Stimulated activated CD8-positive, alpha-beta memory T cell treated with anti-CD3 and anti-CD28 coated beads, Interleukin-4, amount 100 ng/mL, for 1 hour (primary cell): ENCODE measurements at places on chromosomes 7 and 10.
A peak's percentile ranks its signal among the peaks of the same experiment; 100 is the strongest.

- no peak for DNase-seq
These were observed 64.9 kb downstream of the SCRN1 start for GRCh38 chr7:29924684-29925083.

- DNase-seq, result no peak
These were observed 17.9 kb upstream of the AGK start for GRCh38 chr7:141533149-141533949.

DNA sequence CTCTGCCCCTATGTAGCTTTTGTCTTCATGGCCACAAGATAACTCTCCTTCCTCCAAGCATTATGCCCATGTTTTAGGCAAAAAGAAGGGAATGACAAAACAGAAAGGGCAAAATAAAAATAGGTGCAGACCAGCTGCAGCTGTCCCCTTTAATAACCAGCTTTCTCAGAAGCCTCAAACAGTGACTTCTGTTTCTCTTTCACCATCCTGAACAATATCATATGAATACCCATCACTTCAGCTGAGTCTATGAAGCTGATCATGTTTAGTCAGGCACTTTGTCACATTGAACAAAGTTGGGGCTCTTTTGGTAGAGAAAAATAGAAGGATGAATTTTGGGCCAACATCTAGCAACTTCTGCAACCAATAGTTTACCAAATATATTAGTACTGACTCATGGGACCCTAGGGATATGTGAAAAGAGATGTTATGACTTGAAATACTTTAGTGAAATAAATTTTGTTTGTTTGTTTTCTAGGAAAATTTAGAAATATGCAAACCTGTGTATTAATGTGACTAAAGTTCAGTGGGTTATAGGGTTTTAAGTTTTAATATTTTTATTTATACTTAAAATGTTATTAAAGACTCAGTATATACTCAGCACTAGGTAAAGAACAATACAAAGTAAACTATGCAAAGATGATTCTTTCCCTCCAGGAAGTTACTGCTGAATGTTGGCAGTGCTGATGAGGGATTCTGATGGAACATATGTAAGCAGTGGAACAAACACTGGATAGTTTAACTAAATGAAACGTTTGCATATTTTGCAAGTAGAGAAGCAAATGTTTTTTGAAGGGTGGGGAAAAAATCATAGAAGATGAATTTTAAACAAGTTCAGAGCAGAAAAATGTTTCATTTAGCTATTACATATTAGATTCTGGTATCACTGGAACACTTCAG is 133.7 kb downstream of the FOXP2 start:
- DNase-seq, result no peak

DNA sequence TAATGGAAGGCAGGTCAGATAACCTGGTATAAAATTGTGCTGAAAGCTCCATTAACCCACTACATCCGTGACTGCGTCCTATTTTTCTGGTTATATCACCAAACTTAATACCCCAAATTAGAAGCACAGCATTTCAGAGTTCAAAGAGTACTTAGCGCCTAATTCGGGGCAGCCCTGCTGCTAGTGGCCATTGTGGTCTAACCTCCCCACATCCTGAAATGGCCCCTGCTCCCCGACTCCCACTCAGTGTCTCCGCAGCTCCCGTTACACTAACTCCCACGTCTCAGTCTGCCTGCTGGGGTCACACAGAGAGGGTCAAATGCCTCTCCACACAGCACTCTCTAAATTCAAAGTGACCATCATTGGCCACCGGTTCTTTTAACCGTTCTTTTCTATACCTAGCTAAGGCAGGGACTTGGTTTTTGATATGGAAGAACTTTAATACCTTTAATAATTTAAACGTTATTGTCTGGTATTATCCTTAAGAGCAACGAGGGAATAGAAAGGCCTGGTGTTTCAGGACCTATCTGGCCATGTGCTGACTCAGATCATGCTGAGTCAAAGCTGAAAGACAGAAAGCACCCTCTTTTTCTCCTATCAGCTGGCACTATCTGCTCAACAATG is 117.1 kb downstream of the KMT2E start:
- no peak for DNase-seq

- DNase-seq, result peak; percentile 45
These were observed 3.4 kb upstream of the MUC12 start for GRCh38 chr7:100965723-100966541.

DNA sequence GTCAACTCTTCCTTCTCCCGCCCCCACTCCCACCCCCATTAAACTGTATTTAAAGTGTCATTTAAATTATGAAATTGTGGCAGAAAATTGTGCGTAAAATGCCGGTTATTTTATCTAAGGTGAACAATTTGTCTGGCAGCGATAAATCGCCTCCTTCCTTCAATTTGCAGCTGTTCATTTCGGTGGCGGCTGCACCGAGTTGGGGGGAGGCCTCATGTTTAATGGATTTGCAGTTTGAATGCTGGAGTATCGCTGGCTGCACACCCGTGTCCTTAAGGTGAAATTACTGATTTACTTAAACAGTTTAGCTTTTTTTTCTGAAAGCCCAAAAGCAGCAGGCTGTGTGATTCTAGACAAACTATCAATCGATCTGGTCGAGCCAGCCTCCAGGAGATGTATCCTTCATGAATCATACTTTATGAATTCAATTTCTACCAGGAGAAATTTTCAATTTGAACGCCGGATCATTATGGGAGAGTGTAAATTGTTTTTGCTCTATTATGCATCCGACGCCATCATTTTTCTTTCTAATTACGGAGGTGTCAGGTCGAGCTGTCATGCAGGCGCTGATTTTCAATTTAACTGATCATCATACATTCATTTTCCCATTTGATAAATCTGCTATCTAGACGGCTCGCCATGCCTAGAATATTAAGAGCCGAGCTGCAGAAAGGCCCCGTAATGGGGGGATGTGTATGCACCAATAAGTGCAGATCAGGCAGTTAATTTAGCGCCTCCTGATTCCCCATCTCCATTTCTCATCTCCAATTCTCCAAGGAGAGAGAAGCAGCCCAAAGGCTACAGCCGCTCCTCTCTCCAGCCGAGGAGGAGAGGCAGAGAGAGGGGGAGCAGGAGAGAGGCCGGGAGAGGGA is 6.5 kb downstream of the UNCX start:
- no peak for DNase-seq

- no peak for DNase-seq
These were observed 214.1 kb downstream of the REEP3 start for GRCh38 chr10:63735305-63735704.

GRCh38 chr10:44244745-44245600 is 139.9 kb downstream of the CXCL12 start:
- no peak for DNase-seq

- no peak for DNase-seq
These were observed 93.8 kb upstream of the CNTNAP2 start for GRCh38 chr7:146022776-146023175.

DNA sequence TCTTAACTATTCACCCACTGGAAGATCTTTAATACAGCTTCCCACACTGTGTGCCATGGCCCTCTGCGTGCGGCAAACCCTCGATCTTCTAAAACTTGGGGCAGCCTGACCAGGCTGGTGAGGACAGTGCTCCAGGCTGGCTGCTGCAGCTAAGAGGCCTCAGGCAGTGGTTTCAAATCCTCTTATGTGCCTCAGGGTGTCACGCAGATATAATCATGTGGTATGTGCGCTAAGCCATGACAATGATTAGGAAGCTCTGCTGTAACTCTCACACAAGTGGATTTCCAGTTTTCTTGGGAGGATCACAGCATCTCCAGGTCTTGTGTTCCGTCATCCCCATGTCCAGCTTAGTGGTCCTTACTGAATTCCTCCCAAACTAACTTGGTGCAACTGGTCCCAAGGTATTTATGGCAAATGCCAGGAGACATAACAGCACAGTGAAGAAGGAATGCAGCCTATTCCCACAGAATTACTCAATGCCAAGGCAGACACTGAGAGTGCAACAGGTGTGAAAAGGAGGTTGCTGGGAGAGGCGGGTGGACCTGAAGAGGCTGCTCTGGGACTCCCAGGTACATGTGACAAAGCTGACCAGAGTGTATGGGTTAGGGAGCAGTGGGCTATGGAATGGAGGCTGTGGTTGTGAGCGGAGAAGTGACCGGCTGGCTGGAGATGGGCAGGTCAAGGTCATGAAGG is 2.3 kb downstream of the HPS1 start:
- no peak for DNase-seq

DNA sequence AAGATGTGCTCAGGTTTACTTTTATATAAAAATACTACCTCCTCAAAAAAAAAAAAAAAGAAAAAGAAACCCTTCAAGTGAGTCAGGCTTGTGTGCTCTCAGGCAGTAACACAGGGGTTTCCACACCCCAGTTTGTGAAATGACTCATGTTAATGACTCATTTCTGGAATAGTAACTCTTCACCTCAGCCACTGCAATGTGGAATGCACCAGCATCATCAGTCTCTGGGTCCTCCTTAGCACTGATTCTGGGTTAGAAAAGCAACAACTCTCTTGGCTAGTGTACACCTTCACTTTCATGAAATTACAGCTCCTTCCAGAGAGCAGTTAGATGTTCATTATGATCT is 110.6 kb downstream of the EMX2 start:
- DNase-seq, result no peak

DNA sequence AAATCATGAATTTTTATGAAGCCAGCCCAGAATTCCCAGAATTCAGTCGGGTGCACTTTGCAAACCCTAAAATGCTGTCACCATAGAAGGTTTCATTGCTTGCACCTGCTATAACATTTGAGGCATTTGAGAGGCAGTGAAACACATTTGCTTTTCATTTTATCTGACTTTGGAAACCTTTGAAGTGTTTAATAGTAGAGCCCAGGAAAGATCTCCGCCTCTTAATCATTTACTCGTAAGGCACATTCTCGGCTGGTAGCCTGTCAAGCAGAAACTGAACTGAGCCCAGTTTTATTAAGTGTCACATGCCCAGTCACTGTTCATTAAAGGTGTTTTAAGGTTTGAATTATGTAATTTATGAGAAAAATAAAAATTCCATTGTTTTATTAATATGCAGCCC is 247.6 kb downstream of the EMX2 start:
- no peak for DNase-seq

DNA sequence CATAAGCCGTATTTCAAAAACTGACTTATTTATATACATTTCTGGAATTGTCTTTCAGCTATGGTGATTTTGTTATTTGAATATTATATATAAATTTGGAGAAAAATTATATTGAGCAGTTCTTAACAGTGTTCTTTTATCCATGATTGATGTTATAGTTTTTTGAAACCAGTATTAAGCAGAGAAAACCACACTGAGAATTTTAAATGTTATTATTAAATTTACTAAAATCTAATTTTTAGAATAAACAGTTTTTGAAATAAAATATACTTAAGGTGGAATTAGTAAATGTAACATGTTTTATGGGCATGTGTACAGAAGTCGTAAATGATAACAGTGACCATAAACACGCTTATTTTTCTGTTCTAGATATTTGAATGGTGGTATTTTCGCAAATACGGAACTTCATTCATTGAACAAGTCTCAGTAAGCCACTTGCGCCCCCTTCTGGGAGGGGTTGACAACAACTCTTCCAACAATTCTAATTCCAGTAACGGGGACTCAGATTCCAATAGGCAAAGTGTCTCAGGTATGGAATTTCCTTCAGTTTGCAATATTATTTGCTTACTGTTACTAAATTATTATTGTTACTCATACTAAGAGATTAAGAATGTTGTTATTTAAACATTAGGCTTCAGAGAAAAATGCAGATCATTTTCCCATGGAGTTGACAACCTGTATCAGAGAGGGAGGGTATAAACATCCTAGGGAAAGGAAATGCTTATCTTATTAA is 166.1 kb downstream of the ST7 start:
- peak; percentile 31 for DNase-seq
